Foreskin keratinocyte (primary cell): ENCODE measurements at places on chromosomes 7 and 10. TPM values are rescaled to one million over a fixed set of nuclear protein-coding genes. Genes with fewer than 3 reads are reported as not detected.

DNA sequence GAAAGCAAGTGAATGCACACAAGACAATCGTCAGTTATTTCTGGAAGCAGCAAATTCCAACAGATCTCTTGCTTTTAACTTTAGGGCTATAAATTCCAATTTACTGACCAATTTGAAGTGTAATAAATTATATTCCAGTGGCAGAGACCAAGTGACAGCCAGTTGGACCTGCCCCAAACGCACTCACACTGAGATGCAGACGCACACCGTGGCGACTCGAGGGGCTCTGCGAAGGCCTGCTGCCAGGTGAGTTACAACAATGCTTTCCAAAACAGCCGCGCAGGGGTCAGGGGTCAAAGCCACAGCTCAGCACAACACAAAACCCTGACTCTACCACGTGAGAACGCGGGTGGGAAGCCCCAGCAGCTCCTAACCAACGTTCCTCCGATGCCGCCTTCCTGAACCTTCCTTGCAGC is 97.4 kb downstream of the ZRANB1 start:
- DNase-seq, result no peak

GRCh38 chr7:16801111-16801542 is 3.7 kb downstream of the AGR2 start:
- DNase-seq, result peak; percentile 96

GRCh38 chr7:24318326-24318725 is 34.3 kb downstream of the NPY start:
- no peak for DNase-seq

- no peak for DNase-seq
Measured at GRCh38 chr10:105592468-105592867, 951.4 kb downstream of the SORCS3 start.

GRCh38 chr10:1203216-1203615 is 147.0 kb downstream of the WDR37 start:
- DNase-seq, result no peak

DNA sequence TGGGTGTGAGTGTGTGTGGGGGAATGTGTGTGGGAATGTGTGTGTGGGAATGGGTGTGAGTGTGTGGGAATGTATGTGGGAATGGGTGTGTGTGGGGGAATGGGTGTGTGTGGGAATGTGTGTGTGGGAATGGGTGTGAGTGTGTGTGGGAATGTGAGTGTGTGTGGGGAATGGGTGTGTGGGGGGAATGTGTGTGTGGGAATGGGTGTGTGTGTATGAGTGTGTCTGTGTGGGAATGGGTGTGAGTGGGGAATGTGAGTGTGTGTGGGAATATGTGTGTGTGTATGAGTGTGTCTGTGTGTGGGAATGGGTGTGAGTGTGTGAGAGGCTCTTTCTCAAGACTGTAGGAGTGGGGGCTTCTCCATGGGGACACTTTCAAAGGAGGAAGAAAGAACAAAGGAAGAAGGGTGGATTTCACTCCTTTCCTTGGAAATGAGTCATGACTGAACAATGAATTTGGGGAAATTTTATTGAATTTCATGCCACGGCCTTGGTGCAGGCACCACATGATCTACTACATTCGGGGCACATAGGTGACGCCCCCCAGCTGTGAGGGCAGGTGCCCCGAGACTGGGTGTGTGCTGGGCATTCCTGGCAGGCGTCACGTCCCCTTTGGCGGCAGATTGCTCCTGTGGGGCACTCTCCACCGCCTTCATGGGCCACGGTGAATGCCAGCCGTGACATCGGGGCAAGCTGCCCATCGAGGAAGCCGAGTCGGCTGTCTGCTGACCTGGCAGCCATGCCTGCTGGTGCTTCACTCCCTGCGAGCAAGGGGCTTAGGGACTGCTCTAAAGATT is 88.8 kb upstream of the INSIG1 start:
- DNase-seq, result peak; percentile 53

- no peak for DNase-seq
Measured at GRCh38 chr10:58757352-58758065, 244.8 kb downstream of the BICC1 start.

DNA sequence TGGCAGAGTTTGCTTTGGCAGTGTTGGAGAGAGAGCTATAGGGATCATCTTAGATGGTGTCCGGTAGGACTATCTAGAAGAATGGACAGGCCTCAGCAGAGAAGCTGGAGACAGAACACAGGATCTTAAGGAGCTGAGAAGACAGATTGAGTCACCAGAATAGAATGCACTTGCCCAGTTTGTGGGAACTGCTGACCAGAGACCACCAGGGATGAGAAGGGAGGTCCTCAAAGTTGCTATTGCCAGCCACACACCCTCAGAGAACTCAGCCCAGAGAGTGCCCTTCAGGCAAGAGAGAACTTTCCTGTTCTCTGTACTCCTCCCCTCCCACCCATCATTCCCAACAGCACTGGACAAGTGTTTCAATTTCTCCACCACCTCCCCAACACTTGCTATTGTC is 25.3 kb upstream of the GALNT11 start:
- no peak for DNase-seq

DNA sequence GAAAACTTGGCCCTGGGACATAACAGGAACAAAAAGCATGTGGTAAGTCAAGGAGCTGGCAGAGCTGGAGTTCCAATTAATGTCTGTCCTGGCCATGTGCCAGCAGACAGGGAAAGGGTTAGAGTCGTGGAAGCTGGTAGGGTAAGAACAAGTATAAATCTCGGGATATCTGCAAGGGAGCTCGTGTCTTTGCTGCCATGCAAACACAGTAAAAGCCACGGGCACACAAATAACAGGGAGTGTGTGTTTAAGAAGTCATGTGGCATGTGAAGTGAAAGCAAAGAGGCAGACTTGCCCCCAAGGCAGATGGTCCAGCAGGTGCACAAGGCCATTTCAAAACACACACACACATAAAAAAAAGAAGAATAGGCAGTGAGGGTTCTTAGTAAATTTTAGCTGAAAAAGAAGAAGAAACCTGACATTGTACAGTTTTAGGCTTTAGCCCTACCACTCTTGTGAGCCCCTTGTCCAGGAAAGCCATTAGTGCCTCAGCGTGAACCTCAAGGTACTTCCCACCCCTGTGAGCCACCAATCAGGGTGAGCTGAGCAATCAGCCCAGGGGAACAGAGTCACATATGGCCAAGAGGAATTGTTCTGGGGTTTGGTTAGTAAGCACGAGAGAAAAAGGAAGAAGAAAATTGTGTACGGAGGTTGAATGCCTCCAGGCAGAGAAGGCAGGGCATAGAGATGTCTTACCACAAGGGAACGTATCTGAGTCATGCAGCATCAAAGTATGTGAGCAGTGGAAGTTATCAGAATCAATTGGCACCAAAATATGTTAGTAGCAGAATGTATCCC is 32.8 kb upstream of the ARHGAP12 start:
- DNase-seq, result peak; percentile 90

- peak; percentile 33 for DNase-seq
Measured at GRCh38 chr10:69451784-69452251, 553 bp downstream of the TSPAN15 start.

GRCh38 chr10:105974803-105975456 is 1189.6 kb downstream of the SORCS1 start:
- DNase-seq, result no peak

- no peak for DNase-seq
Measured at GRCh38 chr10:51224671-51225161, 150.4 kb downstream of the PRKG1 start.

Gene LAMB1
- 179 and 219 TPM in 2 replicates for total RNA-seq

Gene PIP
- total RNA-seq, result not detected in 2 replicates

Gene TRUB1
- total RNA-seq, result 28.0 and 28.1 TPM in 2 replicates

Gene PNLIPRP1
- not detected in 2 replicates for total RNA-seq

Gene PDZD8
- total RNA-seq, result 29.1 and 31.4 TPM in 2 replicates

Gene KCNH2
- total RNA-seq, result not detected in 2 replicates

Gene LGI1
- not detected in 2 replicates for total RNA-seq

Gene C7orf57
- total RNA-seq, result 0.28 and 0.44 TPM in 2 replicates
